ENCODE measurements at places on chromosomes 5 and 9.

DNA sequence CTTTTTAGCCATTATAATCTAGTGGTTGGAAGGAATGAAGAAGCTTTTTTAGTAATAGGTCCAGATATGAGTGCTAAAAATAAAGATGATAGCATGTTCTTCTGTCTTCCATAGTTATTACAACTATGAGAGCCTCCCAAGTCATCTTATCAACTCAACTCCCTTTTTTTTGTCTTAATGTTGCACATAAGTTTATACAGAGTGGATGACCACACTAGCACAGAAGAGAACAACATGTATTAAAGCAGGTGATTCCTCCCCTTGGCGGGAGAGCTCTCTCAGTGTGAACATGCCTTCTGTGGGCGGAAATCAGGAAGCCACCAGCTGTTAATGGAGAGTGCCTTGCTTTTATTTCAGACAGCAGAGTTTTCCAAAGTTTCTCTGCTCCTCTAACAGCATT, 40.1 kb upstream of the STX17 start:
- H3K4me1 ChIP-seq: no peaks in the 10 kb centered on the region
- no peak for DNase-seq
- peaks cover 9% of the 10 kb centered on the region for H3K36me3 ChIP-seq
- H3K27ac ChIP-seq: no peak overlapping the region
- H3K27me3 ChIP-seq: no peaks in the 10 kb centered on the region
- H3K4me3 ChIP-seq: no peak overlapping the region

GRCh38 chr5:176703857-176704256, 56.6 kb downstream of the TSPAN17 start:
- H3K27ac ChIP-seq: no peak overlapping the region
- peaks cover 7% of the 10 kb centered on the region for H3K27me3 ChIP-seq
- no peak overlapping the region for H3K4me3 ChIP-seq

DNA sequence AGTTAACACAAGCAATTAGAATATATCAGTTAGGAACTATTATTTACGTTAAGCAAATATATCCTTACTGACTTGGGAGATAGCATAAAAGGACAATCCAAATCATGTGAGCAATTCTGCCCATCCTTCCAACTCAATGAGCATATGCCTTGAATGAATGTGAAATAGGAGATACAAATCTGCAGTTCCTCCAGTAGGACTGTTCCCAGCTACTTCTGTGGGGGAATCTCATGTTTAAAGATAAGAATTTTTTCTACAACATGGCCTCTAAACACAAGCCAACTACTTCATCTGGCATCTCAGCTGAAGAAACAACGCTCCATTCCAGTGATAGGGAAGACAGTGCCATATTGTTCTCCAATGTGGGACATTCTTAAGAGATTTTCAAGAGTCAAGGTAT, 110.7 kb upstream of the NIPBL start:
- no peaks in the 10 kb centered on the region for H3K27me3 ChIP-seq
- no peak overlapping the region for H3K27ac ChIP-seq
- DNase-seq: no peak
- no peaks in the 10 kb centered on the region for H3K4me1 ChIP-seq

- H3K27me3 ChIP-seq: no peaks in the 10 kb centered on the region
- no peak for DNase-seq
- H3K36me3 ChIP-seq: no peaks in the 10 kb centered on the region
- no peaks in the 10 kb centered on the region for H3K4me1 ChIP-seq
These were observed 594.8 kb upstream of the DMAC1 start for GRCh38 chr9:8394341-8394740.

DNA sequence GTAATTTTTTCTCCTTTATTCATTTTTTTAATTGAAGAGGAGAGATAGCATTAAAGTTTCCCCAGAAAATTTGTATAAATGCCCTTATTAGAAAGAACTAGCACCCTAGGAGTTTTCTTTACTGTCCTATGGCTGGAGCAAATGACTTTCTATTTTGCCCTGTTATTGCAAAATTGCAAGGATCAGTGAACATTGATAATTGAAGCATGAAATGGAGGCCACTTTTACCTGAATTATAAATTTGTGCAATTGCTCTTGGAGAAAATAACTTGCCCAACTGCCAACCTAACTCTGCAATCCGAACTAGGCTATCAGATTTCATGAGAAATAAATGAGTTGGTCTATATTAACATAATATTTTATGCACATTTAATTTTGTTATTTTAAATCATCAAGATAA, 111.9 kb downstream of the MTRR start:
- no peak for DNase-seq
- H3K27me3 ChIP-seq: no peaks in the 10 kb centered on the region
- no peak overlapping the region for H3K4me3 ChIP-seq
- no peaks in the 10 kb centered on the region for H3K36me3 ChIP-seq
- no peak overlapping the region for H3K27ac ChIP-seq
- H3K4me1 ChIP-seq: no peaks in the 10 kb centered on the region

- no peak overlapping the region for H3K4me3 ChIP-seq
- no peaks in the 10 kb centered on the region for H3K36me3 ChIP-seq
- H3K27me3 ChIP-seq: no peaks in the 10 kb centered on the region
- DNase-seq: no peak
- H3K4me1 ChIP-seq: no peaks in the 10 kb centered on the region
These were observed 235.7 kb downstream of the HTR1A start for GRCh38 chr5:63726496-63726895.

DNA sequence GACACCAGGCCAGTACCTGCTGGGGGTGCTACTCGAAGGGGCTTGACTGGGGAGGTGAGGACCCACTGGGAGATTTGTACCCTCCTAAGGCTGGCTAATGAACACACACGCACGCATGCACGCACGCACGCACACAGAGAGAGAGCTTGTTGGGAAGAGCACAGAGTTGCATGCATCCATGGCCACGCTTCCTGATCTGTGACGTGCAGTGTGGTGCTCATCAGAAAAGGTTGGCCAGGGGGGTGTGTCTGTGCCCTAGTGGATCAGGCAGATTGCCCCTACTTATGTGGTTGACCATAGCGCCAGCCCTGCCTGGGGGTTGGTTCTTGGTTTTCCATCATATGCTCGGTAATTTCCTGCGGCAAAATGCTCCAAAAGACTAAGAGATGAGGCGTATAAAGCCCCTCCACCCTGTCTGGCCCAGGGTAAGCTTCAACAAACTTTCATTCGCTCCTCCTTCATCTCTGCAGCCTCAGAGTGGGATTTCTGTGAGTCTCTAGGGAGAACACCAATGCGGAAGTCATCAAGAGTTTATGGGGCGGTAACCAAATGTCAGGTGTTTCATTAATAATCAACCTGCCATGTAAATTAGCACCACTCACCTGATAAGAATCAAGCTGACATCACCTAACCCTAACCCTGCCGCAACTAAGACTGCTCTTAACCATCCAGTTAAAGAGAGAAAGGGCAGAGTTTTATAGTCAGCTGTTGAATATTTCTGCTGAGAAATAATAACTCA, 8.0 kb upstream of the GFI1B start:
- no peaks in the 10 kb centered on the region for H3K36me3 ChIP-seq
- H3K27ac ChIP-seq: no peak overlapping the region
- no peak for DNase-seq
- no peaks in the 10 kb centered on the region for H3K4me1 ChIP-seq
- H3K4me3 ChIP-seq: no peak overlapping the region

DNA sequence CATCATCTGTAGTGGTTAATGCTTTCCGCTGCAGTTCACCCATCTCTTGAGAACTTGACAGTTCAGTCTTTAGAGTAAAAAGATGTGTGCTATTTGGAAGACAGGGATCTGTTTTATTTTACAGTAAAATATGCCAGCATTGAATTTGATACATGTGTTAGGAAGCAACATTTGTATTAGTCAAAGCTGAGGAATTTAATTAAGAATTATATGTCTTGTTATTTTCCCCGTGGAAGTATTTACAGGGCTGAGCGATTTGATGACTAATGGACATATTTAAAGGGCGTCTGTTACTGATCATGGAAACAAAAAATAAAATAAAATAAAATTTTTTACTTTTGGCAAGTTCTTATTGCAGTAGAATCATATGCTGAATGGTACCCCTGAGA, 101.3 kb downstream of the PAM start:
- no peaks in the 10 kb centered on the region for H3K27me3 ChIP-seq
- H3K4me1 ChIP-seq: peaks cover 7% of the 10 kb centered on the region
- H3K4me3 ChIP-seq: no peak overlapping the region
- no peak overlapping the region for H3K27ac ChIP-seq
